H54 (cell line): ENCODE measurements at places on chromosomes 4 and X.

DNA sequence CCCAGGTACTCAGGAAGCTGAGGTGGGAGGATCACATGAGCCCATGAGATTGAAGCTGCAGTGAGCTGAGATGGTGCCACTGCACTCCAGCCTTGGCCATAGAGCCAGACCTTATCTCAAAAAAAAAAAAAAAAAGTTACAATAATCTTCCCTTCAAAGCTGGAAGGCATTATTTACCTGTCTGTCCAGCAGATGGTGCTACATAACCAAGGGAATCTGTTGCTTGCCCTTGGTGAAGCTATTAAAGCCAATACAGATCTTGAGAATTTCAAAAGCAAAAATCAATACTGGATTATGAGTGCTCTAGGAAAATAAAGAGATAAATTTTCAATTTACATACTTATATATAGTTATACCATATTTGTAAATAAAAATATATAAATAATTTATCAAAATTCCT is 25.9 kb downstream of the PKD2 start:
- no peak for DNase-seq

DNA sequence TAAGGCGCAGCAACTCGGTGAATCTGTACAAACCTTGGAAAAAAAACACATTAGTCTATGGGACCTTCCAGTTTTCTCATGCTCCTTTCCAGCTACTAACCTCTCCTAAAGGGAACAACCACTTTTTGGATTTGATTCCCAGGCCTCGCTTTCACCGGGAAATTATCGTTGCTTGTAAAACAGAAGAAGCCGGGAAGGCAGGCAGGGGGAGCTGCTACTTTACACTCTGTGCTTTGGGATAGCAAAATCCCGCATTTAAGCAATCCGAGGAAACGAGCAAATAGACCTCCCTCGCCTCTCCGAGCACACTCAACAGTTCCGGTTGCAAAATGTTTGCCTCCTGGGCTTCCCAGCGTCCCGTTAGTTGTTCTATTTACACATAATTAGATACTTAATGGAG is 1.2 kb downstream of the CD38 start:
- no peak for DNase-seq

- DNase-seq: no peak
Observed at GRCh38 chr4:25811841-25812240, 50.9 kb downstream of the SEL1L3 start.

GRCh38 chr4:89344571-89344970 is 37.0 kb upstream of the GPRIN3 start:
- DNase-seq: no peak

DNA sequence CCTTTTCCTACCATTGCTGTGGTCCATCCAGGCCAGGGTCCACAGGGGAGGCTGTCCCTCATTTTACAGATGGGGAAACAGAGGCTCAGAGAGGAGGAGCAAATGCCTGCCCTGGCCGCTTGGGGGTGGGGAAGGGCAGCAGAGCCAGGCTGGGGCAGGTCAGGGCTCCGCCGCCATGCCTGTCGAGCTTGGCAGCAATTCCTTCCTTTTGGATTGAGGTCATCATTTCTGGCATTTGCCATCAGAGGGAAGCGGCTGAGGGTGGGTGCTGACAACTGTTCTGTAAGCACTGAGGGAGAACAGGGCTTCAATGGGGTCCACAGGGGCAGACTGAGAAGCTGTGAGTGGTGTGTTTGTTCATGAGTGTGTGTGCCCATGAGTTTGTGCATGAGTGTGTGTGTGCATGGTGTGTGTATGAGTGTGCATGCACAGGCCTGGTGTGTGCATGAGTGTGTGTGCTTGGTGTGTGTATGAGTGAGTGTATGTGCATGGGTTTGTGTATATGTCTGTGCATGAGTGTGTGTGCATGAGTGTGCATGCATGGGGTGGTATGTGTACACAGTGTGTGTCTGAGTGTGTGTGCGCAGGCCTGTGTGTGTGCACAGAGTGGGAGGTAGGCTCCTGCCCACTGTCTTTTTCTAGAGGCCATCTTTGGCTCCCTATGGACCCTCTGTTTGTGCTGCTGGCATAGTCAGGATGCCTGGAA is 115.2 kb downstream of the SORCS2 start:
- DNase-seq: no peak

- no peak for DNase-seq
Observed at GRCh38 chrX:85018471-85018870, 14.8 kb downstream of the APOOL start.

- peak; percentile 57 for DNase-seq
Observed at GRCh38 chr4:37666625-37667071, 19.5 kb downstream of the RELL1 start.

DNA sequence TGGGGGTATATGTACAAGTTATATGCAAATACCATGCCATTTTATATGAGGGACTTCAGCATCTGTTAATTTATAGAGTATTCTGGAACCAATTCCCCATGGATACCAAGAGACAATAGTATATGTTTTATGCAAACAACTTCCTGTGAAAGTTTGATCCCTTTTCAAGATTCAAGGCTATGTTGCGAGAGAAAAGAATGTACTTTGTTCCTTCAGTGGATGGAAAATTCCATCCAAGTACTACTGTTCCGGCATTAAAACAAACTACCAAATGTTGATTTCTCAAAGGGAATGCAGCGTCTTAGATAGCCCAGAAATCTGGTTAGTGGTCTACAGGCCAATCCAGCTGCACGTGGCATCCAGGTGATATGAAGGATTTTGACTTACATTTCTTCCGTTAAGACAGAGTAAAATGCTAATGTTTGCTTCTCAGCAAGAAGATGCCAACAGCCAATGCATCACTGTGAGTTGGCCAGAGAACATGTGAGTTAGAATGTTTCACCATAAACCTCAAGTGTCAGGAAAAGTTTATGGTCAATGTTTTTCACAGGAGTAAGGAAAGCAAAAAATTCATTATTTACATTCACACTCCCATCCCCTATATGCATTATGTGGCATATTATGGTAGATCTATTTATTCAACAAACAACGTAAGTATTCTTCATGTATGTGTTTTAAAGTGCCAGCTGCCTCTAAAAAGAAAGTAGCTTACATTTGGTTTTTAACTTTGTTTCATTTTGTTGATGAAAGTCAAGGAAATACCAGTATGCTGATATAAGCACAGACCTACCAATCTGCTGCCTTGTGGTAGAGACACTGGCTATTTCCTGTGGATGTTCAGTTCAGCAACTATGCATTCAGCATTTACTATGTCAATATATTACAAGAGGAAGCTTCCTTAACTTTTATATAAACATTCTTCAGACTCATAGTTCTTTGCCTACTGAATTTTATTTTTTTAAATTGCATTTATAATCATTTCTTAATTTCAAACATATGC is 44.4 kb downstream of the METTL14 start:
- DNase-seq: no peak
